ENCODE measurements at places on chromosomes 7 and 10.

DNA sequence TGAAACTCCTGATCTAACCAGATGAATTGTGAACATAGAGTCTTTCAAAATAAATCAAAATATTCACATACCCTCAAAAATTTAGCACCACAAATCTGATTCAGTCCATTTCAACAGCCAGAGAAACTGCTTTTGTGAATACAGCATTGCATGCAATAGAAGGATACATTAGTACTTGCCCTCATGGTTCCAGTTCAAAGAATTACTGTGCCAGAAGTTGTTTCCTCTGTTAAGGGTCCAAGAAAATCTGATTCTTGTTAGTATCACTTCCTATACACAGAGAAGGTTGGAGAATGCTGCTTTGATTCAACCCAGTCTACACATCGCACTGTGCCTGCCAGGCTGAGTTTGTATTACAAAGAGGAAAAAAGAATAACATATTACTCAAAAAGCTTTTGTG is 115.6 kb downstream of the TFEC start:
- DNase-seq: no peak

- no peak for DNase-seq
These were observed 96.6 kb downstream of the ZNF248 start for GRCh38 chr10:37760817-37761216.

- no peak for DNase-seq
These were observed 19.7 kb downstream of the UBE3C start for GRCh38 chr7:157158400-157158799.

- DNase-seq: no peak
These were observed 97.7 kb upstream of the PDLIM1 start for GRCh38 chr10:95388539-95388938.

GRCh38 chr10:63614371-63614891 is 93.2 kb downstream of the REEP3 start:
- no peak for DNase-seq

GRCh38 chr10:29105516-29106215 is 183.2 kb upstream of the LYZL1 start:
- DNase-seq: no peak

DNA sequence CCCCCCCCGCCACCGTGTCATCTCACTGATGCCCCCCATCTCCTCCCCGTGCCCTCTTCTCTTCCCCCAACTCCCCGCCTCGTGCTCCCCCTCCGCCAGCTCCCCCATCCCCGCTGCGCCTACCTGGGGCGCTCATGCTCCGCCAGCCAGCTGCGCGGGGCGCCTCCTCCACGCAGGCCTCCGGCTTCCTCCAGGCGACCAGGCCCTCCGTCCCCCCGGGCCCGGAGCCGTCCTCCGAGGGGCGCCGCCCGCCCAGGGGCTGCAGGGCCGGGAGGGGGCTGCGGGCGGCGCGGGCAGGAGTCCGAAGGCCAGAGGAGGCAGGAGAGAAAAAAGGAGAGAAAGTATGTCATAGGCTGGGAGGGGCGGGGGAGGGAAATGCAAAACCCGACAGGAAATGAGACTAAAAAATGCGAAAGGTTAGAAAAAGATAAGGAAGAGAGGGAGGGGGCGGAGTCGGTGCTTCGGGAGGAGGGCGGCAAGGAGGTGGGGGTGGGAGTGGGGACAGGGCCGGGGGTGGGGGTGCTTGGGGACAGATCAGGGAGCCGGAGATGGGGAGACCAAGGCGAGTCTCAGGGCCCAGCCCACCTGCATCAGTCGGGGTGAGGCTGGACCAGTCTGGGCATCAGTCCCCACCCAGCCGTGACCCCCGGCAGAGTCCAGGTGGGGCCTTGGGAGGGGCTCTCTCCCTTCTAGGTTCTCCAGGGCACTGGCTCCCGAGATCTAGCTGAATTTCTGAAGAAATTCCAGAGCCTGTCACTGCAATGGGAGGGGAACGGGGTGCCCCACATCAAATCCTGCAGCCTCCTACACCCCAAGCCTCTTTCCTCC is at the start of gene CARD11:
Gene CARD11, minus strand, starts transcription at position 324 of the 828 bp plus-strand sequence. CDS start 85,361 bp downstream, outside the sequence.
- peak; percentile 62 for DNase-seq

DNA sequence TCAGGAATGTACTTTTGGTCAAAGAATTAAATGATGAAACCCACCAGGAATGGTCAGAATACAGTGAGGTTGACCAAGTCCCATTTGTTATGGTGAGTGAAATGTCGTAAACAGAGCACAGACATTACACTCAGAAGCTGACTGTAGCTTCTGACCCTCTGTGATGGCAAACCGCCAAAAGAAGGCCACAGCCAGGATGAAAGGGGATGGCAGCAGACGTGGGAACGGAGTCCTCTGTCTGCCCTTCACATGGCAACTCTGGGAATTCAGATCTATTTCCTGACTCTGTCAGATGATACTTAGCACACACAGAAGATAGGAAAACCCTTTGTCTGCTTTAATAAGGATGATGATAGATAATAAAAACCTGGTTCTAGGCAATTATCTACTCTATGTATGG is 757.1 kb downstream of the SORCS3 start:
- no peak for DNase-seq

DNA sequence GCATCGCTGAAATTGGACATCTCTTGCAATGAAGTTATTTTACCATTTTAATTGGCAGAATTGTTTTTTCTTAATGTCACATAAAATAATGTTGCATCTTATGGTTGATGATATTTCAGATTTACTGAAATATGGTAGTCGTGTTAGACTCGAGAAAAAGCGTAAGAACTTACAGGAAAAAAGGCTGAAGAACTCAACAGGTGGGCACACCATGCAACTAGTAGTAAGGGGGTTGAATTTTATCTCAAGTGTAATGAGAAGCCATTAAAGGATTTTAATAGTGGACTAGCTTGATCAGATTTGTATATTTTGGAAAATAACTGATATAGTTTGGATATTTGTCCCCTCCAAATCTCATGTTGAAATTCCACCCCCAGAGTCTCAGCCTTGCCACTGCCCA is 41.1 kb downstream of the MSRB2 start:
- DNase-seq: no peak

DNA sequence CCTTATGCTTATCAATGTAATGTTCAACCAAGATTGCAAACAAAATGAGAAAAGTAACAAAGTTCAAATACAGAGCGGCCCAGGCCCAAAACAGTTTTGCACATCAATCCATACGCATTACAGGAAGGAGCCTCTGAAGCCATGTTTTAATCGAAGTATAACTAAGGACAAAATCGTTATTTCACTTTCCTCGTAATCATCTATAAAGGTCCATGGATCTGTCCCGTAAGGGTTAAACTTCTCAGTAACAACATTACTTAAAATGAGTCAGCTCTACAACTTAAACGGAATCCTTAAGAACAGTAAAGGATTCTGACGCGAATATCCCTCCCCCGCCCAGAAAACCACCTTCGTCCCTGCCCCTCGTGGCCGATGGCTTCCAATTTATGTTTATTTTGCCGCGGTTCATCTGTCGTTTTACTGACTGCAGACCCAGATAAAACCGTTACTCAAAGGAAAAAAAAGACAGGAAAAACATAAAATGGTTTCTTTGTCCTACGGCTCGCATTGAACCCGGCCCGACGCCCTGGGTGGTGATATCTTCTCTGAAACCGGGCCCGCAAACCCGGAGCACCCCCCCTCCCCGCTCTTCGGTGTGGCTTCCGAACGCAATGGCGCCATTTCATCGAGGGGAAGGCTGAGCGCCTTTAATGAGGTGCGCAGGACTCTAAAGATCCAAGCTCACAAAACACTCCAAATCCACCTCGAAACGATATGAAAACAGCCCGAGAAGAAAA is 1.1 kb downstream of the HNRNPA2B1 start:
- DNase-seq: no peak

- no peak for DNase-seq
These were observed 1023.5 kb upstream of the C7orf33 start for GRCh38 chr7:147567043-147567442.

DNA sequence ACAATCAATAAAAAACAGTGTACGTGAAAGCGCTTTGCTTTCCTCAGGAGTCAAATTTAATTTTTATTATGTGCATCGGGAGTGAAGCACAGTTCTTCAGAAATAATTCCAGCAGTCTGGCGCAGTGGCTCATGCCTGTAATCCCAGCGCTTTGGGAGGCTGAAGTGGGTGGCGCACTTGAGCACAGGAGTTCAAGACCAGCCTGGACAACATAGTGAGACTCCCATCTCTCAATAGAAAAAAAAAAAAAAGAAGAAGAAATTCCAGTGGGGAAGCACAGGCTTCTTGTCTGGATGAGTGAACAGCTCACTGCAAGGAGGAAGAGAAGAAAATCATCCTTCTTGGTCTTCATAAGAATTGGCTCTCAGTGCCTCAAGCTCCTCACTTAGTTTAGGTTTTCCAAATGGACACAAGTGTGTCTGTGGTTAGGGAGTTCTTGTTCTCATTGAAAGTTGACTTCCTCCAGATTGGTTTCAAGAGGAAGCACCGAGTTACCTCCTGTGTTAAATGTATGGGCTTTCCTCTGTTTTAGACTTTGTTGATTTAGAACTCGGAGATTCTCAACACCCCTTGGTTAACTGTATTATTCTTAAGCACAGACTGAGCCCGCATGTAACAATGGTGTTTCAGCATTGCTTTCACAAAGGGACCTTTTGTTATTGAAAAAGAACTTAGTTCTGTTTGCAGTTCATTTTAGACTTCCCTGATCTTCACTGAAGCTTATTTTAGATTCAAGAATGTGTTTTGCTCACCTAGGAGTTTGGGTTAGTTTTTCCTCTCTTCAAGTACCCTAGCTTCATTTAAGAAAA is 28.0 kb downstream of the LMTK2 start:
- DNase-seq: no peak
